ENCODE measurements at places on chromosomes 3 and 15.

- no peak for DNase-seq
Observed at GRCh38 chr3:117743993-117744392, 1034.4 kb downstream of the TUSC7 start.

DNA sequence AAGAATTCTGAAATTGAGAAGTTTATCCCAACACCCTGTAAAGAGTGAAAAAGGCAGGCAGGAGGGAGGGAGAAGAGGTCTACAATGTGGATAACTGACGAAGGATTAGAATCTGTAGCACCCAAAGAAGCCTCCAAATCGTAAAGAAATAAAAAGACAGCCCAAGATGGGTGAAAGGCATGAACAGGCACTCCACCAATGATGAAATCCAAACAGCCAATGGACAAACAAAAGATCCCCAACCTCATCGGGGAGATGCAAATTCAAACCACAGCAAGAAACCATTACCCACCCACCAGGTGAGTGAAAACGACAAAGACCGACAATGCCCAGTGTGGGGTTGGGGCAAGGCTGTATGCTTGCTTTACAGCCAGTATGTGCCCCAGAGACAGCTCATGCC lies 85.6 kb downstream of the IQSEC1 start:
- no peak for DNase-seq

DNA sequence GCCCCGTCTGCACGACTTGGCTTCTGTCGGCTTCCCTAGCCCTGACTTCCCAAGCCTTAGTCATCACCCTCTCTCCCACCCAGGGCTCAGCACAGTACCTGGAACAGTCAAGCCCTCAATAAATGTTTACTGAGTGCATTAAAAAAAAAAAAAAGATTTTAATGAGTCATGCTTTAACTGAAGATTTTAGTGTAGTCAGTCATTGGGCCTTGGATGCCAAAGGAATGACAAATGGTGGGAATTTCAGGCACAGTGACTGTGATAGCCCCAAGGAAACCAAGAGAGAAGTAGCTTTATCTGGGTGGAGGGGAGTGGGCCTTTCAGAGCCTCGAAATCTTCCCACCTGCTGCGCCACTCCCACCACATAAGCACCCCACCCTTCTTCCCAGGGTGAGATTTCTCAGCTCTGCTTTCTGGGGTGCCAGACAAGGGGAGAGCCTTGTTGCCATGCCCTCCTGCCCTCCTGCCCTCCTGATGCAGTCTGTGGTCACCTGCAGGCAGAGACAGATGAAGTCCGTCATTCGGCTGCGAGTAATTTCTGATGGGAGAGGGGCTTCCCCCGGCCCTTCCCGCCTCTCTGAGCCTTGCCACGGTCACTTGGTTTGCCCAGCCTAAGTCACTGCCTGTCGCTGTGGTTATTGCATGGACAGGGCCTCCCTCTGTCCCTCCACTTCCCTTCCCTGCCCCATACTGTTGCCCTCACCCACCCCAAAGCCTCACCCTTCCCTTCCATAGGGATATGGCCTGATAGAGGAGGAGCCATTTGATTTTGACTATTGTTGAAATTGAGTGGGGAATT lies 41.8 kb downstream of the SMAD3 start:
- DNase-seq: no peak

DNA sequence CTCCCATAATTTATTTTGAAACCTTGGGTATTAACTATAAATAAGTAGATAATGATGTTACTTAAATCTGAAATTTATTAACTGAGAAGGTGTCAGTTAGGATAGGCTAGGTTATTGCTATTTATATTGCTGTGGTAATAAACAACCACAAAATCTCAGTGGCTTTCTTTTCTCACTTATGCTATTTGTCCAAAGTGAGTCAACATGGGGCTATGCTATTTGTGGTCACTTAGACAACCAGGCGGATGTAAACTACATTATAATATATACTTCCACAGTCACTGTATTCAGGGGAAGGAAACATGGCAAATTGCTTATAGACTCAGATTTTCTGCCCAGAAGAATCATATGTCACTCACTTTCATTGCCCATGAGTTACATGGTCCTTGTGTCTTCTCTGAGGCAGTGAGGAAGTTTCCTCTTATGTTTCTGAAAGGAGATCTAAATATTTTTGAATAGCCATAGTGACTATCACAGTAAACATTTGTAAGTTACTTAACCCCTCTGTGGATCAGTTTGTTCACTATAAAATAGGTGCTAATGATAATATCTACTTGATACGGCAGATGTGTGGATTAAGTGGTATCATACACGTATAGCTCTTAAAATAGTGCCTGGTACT lies 19.8 kb downstream of the HMG20A start:
- DNase-seq: no peak

DNA sequence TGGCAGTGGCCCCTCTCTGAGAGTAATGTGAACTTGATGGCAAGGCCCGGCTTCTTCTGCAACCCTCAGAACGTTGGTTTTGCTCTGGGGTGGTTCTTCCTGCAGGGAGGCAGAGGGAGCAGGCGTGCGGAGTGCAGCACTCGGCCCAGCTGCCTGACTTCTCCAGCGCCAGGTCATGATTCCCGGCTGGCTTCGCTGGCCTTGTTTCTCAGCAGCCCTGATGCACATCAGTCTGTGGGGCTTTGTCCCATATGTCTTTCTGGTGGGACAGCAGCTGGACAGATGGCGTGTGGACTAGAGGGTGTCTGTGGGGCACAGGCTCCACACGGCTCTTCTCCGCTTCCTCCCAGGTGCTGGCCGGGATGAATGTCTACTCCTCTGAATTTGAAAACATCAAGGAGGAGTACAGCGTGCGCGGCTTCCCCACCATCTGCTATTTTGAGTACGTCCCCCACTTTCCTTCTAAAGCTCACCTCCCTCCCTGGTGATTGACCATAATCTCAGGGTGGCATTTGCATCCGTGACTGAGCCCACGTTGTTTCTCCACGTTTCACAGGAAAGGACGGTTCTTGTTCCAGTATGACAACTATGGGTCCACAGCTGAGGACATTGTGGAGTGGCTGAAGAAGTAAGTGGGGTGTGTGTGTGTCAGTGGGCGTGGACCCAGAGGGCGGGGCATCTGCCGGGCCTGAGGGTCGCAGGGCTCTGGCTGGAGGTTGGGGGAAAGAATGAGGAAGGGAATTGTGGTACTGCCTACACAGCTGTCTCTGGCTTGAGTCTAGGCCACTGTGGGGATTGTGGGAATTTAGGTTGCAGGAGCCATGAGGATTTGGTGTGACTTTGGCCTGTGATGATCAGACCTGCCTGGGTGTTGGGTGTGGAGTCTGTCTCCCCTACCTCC lies 57.1 kb downstream of the PDIA5 start:
- no peak for DNase-seq

GRCh38 chr3:126718561-126719445 lies 14.8 kb downstream of the CHCHD6 start:
- no peak for DNase-seq

- no peak for DNase-seq
Observed at GRCh38 chr3:59069838-59070237, 20.0 kb upstream of the CFAP20DC start.

DNA sequence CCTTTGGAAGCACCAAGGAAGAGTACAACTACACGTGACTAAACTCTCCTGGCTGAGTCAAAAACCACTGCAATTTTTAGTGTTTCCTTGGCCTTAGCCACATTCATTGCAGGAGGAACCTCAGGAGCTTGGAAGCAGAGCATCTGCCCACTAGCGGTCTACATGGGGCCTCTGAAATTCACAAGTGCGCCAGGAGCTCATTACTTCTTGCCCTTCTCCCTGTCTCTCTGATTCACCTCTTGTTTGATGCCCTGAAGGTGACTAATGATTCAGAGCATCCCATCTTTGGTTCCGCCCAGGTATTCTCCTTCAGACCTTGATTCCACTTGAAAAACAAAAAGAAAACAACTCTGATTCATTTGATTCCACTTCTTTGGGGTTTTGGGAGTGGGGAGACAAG lies 201.1 kb upstream of the LPP start:
- DNase-seq: no peak

DNA sequence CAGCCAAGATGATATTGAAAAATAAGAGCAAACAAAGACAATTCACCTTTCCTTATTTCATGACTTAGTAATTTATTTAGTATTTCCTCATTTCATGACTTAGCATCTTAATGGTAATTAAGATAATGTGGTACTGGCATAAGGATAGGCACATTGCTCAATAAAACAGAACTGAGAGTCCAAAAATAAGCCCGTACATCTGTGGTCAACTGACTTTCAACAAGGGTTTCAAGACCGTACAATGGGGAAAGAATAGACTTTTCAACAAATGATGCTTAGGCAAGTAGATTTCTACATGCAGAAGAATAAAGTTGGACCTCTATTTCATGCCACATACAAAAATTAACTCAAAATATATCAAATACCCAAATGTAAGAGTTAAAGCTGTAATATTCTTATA lies 603 bp upstream of the PYDC2 start:
- DNase-seq: no peak

GRCh38 chr3:62135741-62136140 lies 237.6 kb downstream of the FEZF2 start:
- no peak for DNase-seq

DNA sequence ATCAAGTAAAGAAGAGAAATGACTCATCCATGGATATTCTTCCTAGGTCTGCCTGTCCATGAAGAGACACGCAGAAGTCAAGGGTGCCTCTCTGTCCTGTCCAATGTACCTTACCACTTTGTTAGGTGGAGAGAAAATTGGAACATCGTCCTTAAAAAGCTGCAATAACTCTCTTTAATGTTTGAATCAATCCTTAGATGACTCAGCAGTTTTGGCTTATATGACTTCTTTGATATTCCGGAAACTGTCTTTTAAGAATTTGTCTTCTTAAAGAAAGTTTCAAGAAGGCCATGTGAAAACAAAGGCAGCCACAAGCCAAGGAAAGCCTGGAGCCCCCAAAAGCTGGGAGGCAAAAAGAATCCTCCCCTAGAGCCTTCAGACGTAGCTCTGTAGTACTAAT lies 49.2 kb downstream of the MRPL3 start:
- DNase-seq: peak; percentile 8

GRCh38 chr15:78762985-78763795 lies 48.1 kb downstream of the ADAMTS7 start:
- DNase-seq: peak; percentile 88

GRCh38 chr3:194395778-194396538 lies 3.1 kb downstream of the GP5 start:
- DNase-seq: no peak

DNA sequence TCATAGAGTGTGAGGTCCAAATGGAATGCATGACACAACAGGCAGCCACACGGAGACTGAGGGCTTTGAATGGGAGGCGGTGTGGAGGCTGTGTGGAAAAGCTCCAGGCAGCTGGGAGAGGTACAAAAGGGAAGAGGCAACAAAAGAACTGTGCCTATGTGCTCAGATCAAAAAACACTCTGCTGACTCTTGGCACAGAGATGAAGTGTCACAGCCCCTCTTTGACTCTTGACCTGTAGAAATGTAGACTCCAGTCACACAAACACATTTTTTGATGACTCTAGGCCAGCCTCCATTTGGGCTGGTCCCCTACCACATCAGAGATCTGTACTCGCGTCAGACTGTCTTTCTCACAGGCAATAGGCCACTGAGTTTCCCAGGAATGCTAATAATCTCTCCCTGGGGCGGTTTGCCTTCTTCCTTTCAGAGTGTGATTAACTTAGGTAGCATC lies 456.0 kb downstream of the TUSC7 start:
- DNase-seq: no peak

GRCh38 chr3:185082149-185082548 lies 70.7 kb downstream of the C3orf70 start:
- DNase-seq: no peak

DNA sequence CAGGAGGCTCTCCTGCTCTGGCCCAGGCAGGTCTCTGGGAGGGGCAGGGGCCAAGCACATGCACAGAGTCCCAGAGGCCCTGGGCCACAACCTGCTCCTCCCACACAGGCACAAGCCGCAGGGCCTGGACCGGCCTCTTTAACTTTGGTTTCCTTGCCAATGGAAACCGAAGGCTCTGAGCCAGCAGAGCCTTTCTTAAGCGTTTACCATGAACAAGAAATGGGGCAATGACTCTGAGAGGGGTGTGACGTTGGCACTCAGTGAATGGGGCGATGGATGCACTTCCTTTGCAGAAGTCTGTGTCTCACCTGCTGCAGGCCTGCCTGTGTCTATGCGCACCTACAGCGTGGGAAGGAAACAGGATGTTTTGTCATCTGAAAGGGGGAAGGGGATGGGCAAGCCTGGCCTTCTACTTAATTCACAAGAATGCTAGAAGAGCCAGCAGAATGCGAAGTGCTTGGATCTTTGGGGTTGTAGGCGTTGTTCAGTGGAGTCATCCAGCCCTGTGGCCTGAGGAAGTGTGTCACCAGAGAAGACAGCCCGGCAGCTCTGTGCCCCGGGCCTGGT lies 41.8 kb downstream of the IFT122 start:
- no peak for DNase-seq

- DNase-seq: no peak
Observed at GRCh38 chr3:190120269-190121060, at the start of gene P3H2. TSS of gene P3H2 (minus strand) at chr3:190120897. CDS start at chr3:190120731, 166 bp downstream.

- no peak for DNase-seq
Observed at GRCh38 chr3:126424039-126424717, 29.5 kb downstream of the CFAP100 start.

GRCh38 chr3:183653209-183654064 lies 18.0 kb downstream of the KLHL24 start:
- no peak for DNase-seq

- peak; percentile 20 for DNase-seq
Observed at GRCh38 chr3:165185707-165186327, 10.4 kb downstream of the SLITRK3 start.

All from hematopoietic multipotent progenitor cell treated with erythropoietin and hydrocortisone succinate and interleukin-3 and kit ligand, for 15 days (in vitro differentiated cells).